ENCODE measurements at places on chromosomes 2 and 18.

DNA sequence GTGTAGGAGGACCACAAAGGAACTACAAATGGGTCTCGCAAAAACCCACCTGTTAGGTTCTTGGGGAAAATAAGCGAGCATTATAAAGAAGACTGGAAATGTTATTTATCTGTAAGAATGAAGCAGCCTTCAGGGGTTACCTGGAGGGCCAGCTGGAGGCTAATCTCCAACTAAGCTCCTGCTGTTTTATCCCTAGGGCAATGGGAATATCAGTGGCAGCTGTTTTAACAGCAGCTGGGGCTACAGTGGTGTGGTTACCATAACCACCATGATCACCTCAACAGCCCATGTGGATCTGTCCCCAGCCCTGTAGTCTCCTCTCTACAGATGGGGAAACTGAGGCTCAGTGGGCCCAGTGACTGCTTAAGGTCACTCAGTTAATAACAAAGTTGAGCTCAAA is 108.1 kb downstream of the FTCDNL1 start:
- no peak for DNase-seq

- DNase-seq, result peak; percentile 43
These were observed 1.8 kb downstream of the SP3 start for GRCh38 chr2:173963323-173963816.

DNA sequence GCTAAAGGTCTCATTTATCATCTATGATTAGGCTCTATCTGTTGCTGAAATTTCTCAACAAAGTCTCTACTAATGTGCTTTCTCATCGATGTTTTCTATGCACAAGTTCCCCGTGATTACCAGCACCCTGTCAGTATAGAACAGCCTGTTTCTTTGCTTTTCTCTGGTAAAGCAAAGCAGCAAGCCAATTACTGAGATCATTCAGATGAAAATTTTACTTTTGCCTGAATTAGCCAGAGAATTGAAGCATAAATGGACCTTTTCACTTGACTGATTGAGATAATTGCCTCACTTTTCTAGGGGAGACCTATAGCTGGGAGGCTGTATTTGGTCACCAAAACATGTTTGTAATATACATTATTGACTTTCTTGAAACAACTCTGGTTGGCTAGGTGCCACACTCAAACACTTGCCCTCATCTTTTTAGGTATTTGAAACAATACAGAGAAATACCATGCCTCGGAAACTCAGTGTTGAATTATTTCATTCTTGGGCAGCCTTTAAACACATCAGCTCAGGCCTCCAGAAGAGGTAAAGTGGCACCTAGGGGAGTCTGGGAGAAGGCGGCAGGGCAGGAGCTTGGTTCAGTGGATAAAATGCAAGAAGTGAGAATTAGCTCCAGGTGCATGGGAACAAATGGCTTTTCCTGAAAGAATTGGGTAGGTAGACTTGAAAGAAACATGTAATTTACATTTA is 96.2 kb downstream of the GALNT3 start:
- DNase-seq, result no peak

GRCh38 chr18:32975501-32975900 is 202.7 kb upstream of the KLHL14 start:
- no peak for DNase-seq

- no peak for DNase-seq
These were observed 567.5 kb downstream of the SLC4A3 start for GRCh38 chr2:220194630-220195584.

DNA sequence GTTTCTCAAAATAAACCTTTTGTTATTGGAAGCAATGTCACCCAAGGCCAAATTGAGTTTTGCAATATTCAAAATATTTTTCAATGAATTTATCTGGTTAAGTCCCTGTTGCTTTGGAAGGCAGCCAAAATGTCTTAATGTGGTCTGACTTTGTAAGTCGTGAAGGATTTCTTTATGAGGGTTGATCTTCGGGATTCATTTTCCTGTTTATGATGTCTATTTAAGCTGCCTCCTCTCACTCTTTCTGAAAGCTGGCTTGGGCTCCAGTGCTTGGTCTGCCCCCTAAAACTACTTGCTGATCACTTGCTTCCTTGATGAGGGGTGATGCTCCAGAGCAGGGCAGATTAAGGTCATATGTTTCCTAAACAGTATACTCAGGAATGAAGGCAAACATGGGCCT is 141.1 kb downstream of the ANTXR1 start:
- no peak for DNase-seq

DNA sequence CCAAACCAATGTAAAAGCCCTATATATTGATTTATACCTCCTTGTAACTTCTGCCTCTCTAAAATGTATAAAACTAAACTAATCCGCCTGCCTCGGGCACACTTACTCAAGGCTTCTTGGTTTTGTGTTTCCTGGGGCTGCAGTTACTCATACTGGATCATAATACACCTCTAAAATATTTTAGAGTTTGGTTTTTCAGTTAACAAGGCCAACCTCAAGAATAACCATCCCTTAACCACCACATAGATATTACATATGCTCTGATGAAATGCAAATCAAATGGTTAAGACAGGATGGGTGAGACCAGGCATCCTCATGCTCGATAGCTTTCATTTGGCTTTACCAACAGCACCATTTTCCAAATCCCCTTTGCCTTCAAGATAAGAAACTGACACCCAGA is 46.4 kb downstream of the UXS1 start:
- DNase-seq, result no peak

DNA sequence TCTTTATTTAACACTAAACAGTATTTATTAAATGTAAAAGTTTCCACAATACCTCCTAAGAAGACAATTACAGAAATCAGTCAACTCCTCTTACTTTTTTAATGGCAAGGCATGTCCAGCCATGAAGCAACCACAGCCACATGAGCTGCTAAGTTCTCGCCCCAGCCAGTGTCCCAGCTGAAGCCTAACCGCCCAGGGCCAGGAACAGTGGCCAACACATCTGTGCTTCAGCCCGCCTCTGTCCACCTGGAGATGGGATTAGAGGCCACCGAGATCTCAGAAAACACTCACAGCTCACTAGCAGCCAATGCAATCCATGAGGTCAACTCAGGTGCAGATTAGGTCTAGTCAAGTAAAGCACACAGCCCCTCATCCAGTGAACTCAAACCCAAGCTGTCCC is 40.2 kb downstream of the PID1 start:
- no peak for DNase-seq

GRCh38 chr2:215933151-215933550 is 80.2 kb downstream of the MREG start:
- no peak for DNase-seq

- DNase-seq, result no peak
These were observed 21.1 kb upstream of the MALT1 start for GRCh38 chr18:58649966-58650816.

DNA sequence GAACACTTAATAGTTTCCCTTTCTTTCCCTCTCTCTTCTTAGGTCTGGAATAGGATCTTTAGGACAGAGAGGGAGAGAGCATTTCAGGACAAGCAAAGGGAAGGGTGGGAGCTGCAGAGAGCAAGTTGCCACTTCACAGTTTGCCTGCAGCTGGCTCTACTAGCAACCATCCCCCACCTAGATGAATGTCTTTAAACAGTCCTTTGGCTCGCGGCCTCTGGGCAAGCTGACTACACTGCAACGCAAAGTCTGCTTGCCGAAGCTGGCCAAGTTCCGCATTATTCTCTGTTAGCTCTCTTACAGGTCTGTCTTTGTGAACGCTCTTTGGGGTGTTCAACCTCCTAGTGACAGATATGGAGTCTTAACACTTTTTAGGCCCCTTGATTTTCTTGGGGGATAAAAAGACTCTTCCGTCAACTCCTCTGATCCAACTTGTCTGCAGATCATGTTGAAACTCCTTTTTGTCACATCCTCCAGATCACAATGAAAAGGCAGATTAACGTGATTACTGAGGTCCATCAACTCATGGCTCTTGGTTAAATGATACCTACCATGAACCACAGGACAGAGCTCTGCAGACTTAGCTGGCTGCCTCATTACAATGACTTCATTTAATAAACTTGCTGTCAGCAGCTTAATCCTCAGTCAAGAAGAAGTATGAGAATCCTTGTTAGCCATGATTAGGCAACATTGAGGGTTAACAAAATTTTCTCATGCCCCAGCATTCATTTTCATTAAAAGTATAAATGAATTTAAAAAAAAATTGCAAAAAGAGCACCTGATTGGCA is 74.6 kb downstream of the SLC4A3 start:
- no peak for DNase-seq

DNA sequence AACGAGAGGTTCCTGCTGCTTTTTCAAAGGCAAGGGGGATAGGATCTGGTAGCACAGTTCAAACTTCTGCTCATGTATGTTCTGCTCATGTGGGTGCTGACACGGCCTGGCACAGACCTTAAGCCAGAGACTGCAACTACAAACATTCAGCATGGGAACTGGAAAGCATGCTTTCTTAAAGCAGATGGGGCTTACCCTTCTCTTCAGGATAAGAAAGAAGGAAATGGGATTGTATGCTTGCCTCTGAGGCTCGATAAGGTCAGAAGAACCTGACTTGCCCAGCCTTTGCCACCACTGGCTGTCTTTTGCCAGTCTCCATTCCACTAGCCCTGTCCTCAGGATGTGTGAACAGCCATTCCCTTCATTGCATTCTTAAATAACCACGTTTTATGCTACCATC is 10.7 kb downstream of the DOCK10 start:
- no peak for DNase-seq

DNA sequence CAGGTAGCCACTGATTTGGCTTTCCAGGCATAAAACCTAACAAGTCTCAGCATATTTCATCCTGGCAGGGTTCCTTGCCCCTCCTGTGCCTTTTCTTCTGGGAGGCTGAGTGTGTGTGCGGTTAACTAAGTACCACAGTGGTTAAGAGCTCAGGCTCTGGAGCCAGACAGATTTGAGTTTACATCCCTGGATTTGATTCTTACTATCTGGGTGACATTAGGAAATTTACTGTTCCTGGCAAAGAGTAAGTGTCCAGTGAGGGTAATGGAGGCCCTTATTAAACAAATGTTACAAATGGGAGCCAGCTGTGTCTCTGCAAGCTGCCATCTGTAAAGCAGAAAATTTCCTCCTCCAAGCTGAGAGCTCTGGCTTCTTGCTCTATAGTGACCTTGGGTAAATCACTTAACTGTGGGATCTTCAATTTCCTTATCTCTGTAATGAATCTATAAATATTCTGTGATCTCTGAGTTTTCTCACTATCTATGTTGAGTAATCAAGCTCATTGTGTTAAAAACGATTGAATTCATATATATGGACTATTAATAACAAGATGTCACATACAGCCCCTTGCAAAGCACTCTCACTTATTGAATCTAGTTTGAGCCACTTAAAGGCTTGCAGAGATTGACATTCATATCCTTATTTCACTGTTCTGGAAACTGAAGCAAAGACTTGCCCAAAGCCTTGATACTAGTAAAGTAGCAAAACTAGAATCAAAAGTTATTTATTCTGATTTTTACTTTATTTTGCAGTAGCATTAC is 6.5 kb upstream of the COBLL1 start:
- DNase-seq, result no peak

DNA sequence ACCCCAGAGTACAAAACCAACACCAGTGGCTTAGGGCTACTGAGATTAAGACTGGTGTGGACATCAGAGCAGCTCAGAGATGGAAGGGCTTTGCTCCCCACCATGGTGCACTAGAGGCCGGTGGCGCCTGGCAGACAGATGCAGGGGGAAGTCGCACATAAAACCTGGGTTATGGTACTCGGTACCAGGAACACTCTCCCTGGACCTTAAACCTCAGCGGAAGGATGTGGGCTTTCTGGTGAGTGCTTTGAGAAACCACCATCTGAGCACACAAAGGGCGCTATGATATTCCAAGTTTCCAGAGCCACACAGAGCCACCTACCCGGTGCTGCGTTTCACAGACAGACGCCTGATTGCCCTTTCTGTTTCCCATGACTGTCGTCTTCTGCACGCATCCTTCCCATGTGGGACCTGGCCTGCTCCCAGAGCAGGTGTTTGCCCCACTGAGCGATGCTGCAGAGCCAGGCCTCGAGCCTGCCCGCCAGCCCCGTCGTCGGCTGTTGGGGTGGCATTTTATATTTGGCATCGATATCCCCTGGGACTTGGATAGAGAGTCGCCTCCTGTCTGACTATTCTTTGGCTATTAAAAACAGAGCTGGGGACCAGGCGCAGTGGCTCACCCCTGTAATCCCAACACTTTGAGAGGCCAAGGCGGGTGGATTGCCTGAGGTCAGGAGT is 89.5 kb upstream of the ODC1 start:
- no peak for DNase-seq
